ENCODE measurements at places on chromosomes 1 and 21. TPM values are rescaled to one million over a fixed set of nuclear protein-coding genes. Genes with fewer than 3 reads are reported as not detected.

GRCh38 chr21:43619856-43620255 is 39.4 kb downstream of the HSF2BP start:
- no peak for DNase-seq

- peak; percentile 54 for DNase-seq
Observed at GRCh38 chr1:76868154-76868882, 1.0 kb downstream of the ST6GALNAC5 start.

DNA sequence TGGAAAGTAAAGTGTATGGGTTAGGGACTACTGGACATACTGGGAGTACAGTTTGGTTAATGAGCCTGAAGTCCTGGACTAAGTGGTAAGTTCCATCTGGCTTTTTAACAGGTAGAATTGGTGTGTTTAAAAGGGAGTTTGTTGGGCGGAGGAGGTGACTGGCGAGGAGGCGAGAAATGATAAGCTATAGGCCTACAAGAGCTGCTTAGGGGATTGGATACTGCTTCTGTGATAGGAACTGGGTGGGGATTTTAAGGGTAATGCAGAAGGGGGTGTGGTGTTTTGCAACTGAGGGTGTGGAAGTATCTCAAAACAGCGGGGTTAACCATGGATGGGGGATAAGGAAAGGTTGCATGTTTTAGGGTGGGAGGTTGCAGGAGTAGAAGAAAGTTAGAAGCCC is 3.5 kb downstream of the ERVH48-1 start:
- DNase-seq: no peak

DNA sequence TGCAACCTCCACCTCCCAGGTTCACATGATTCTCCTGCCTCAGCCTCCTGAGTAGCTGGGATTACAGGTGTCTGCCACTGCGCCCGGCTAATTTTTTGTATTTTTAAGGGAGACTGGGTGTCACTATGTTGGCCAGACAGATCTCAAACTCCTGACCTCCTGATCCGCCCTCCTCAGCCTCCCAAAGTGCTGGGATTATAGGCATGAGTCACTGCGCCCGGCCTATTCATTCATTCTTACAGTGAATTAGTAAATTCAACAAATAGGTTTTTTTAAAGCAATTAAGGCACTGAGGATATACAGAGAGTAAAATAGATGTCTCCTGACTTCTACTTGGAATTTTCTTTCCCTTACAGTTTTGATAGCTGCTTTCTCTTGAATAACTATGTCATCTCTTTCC is 43.5 kb downstream of the CDC42 start:
- DNase-seq: no peak

DNA sequence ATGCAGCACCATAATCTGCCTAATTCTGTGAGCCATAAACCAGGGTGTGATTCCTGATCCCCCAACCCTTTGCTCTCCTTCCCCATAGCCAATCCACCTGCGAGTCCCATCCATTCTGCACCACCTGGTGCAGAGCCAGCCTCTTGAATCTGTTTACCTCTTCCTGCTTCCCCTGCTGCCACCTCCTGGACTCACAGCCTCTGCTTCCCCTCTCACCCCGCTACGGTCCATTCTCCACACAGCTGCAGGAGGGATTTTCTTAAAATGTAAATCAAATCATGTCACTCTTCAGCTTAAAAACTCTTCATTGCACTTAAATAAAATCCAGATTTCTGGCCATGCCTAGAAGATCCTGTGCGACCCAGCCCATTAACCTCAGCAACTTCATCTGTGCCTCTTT is 186.7 kb downstream of the FOXD2 start:
- no peak for DNase-seq

- DNase-seq: no peak
Observed at GRCh38 chr1:151309811-151310323, 17.3 kb downstream of the PI4KB start.

GRCh38 chr21:18369115-18369514 is 34.5 kb downstream of the TMPRSS15 start:
- no peak for DNase-seq

GRCh38 chr1:32336963-32337675 is 1.1 kb upstream of the MARCKSL1 start:
- DNase-seq: no peak

Gene LCE1B
- not detected for total RNA-seq

Gene CYP4X1
- total RNA-seq: 0.54 TPM

Data from psoas muscle (tissue), 8 donors.